GM13976 (cell line): ENCODE measurements at places on chromosomes 2 and 18.

- no peak for DNase-seq
Observed at GRCh38 chr18:44911773-44912172, 231.1 kb downstream of the SETBP1 start.

- no peak for DNase-seq
Observed at GRCh38 chr2:149814049-149814448, 226.5 kb upstream of the MMADHC start.

- no peak for DNase-seq
Observed at GRCh38 chr2:209577376-209578357, 153.8 kb downstream of the MAP2 start.

DNA sequence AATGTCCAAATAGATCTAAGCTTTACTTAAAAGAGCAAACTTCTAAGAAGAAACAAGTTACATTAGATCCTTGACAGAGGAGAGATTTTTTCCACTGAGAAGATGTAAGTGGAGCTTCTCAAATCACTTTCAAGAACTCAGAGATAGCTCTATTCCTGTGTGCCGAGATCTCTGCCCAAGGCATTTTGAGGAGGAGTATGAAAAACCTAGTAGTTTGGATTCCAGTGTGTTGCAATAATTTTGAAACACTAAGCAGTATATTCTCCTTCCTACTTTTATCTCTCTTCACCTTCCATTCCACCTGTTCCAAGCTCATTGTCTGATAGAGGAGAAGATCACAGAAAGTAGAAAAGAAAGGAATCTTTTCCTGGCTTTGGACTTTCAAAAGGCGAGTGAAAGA is 192.0 kb upstream of the TANK start:
- no peak for DNase-seq

- DNase-seq = no peak
Observed at GRCh38 chr2:190859347-190860297, 21.0 kb upstream of the GLS start.

DNA sequence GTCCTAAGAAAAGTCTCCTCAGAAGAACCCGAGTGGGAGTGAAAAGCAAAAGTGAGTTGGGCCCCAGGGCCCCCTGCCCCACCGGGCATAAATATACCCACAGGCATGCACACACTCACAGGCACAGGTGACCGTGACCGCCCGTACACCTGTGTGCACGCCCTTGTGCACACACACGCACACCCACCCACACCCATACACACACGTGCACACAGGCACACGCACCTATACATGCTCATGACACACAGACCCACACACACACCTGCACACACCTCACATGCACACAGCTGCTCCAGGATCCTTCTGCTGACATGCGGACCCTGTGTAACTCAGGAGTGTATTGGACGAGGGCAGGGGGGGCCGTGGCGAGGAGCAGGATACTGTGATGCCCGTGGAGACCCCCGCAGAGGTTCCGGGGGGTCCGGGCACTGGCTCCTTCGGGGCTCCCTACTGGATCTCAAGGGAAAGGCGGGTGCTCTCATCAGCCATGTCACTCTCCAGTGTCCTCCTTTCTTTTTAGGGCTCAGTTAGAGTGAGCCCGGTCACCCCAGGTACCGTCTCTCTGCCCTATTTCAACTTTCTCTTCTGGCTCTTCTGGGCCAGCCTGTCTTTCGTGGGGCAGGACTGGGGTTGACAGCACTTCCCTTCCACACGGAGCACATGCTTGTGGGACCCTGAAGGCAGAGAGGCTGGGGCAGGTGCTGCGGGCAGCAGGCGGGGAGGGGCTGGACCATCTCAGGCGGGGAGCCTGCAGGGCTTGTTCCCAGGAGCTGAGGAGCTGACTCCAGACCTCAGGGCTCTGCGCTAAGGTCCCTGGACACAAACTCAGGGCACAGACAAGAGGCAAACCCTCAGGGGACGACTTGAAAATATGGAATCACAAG is 48.5 kb downstream of the TPO start:
- DNase-seq = no peak

DNA sequence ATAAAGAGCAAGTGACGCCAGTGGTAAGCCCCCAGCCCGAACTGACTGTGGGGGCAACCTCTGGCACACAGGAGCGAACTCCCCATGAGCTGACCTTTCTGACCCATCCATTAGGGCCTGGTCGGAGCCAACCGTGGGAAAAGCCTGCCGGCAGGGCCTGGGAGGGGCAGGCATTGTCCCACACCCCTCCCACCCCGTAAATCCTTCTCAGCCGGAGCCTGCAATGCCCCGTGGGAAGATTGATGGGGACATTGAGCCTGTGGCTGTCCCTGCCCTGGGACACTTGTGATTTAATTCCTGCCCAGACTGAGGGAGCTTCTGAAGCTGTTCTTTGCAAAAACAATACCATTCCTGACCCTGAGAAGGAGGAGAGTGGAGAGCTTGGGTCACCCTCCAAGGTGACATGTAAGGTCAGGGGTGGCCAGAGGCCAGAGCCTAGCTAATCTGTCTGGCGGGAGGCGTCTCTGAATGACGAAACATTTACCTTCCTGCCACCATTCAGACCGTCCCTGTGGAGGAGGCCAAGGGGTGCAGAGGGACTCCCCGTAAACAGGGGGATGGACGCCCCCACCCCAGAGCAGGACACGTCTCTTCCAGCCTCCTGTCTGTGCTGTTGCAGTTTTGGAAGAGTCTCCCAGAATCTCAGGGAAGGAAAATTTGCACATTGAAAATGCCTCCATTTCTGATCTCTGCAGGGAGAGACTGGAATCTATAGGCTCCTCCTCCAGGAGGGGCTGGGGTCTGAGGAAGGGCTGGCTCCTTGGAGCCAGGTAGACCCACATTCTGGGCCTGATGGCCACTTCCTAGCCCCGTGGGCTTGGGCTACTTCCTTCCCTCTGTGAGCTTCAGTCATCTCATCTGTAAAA is 51.2 kb upstream of the HS6ST1 start:
- no peak for DNase-seq

DNA sequence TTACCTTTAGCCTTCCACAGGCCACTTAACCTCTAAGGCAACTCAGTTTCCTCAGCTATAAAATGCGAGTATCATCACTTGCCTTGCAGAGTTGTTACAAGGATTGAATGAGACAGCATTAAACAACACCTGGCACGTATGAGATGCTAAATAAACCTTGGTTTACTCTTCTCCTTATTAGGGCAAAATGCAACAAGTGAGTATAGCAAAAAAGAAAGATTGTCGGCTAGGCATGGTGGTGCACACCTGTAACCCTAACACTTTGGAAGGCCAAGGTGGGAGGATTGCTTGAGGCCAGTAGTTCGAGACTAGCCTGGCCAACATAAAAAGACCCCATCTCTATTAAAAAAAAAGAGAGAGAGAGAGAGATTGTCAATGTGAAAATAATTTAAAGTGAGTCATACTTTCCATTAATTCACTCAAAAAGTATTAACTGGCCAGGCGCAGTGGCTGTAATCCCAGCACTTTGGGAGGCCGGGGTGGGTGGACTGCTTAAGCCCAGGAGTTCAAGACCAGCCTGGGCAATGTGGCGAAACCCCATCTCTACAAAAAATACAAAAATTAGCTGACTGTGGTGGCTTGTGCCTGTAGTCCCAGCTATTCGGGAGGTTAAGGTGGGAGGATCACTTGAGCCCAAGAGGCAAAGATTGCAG is 8.0 kb downstream of the ATAD2B start:
- DNase-seq = no peak
